ENCODE measurements at places on chromosomes 12 and 14. TPM values are rescaled to one million over a fixed set of nuclear protein-coding genes. Genes with fewer than 3 reads are reported as not detected.

SLC5A8 gene
- total RNA-seq = not detected

NDRG2 gene
- 0.44 TPM for total RNA-seq

KRT79 gene
- total RNA-seq = not detected

CNTN1 gene
- 16.2 TPM for total RNA-seq

CMKLR1 gene
- not detected for total RNA-seq

RPS6KA5 gene
- total RNA-seq = 3.2 TPM

TGM1 gene
- 0.55 TPM for total RNA-seq

PLA2G1B gene
- total RNA-seq = not detected

PRR13 gene
- 26.2 TPM for total RNA-seq

RFLNA gene
- total RNA-seq = 0.50 TPM

ADAM20 gene
- total RNA-seq = 1.00 TPM

HCAR1 gene
- total RNA-seq = 1.5 TPM

USP44 gene
- 3.4 TPM for total RNA-seq

SPPL3 gene
- total RNA-seq = 6.4 TPM

RNASE13 gene
- not detected for total RNA-seq

LHX5 gene
- not detected for total RNA-seq

MGAT4C gene
- under 0.01 TPM for total RNA-seq

REP15 gene
- 2.3 TPM for total RNA-seq

KCNMB4 gene
- total RNA-seq = 1.00 TPM

BCL11B gene
- total RNA-seq = not detected

OR4Q2 gene
- not detected for total RNA-seq

BATF gene
- total RNA-seq = not detected

VRTN gene
- total RNA-seq = not detected

SLC38A2 gene
- 637 TPM for total RNA-seq

SLC16A7 gene
- total RNA-seq = 50.0 TPM

KRT85 gene
- not detected for total RNA-seq

TSPAN11 gene
- total RNA-seq = under 0.01 TPM

ZDHHC22 gene
- not detected for total RNA-seq

VPS37B gene
- 13.6 TPM for total RNA-seq

MUCL1 gene
- total RNA-seq = not detected

REM2 gene
- 0.12 TPM for total RNA-seq

ADAM21 gene
- 0.33 TPM for total RNA-seq

ANO2 gene
- under 0.01 TPM for total RNA-seq

Data from uterine smooth muscle cell (primary cell).